CD4-positive, alpha-beta T cell treated with Interferon alpha-2 for 1 hour (primary cell): ENCODE measurements at places on chromosomes 4 and X.
A peak's percentile ranks its signal among the peaks of the same experiment; 100 is the strongest.

DNA sequence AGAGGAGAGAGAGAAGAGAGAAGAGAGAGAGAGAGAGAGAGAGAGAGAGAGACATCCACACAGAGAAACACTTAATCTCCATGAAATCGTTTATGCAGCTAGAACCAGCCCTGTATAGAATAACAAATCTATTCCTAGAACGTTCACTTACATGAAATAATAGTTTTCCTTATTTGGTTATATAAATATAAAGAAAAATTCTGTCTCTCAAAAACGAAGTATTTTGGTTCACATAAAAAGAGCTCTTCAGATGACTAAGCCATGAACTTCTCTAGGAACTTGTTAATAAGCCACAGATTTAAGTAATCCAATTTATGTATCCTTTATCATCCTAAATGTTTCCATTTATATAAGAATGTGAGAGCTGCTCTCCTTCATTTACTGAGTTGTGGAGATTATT, 1315.1 kb upstream of the PCDH7 start:
- DNase-seq, result no peak

GRCh38 chrX:13764281-13764680, 29.7 kb downstream of the OFD1 start:
- no peak for DNase-seq

GRCh38 chr4:180674619-180675358, 1568.4 kb upstream of the TENM3 start:
- DNase-seq, result no peak

- no peak for DNase-seq
These were observed 70.1 kb upstream of the ENPP6 start for GRCh38 chr4:184287697-184288255.

GRCh38 chrX:153352858-153353257, 18.9 kb downstream of the ZNF275 start:
- DNase-seq, result no peak

- DNase-seq, result no peak
These were observed 135.6 kb upstream of the EPHA5 start for GRCh38 chr4:65805936-65806335.

- DNase-seq, result no peak
These were observed 79.5 kb downstream of the MAGEB5 start for GRCh38 chrX:26295425-26295824.

- DNase-seq, result no peak
These were observed 154.0 kb downstream of the EVC2 start for GRCh38 chr4:5554376-5554775.

DNA sequence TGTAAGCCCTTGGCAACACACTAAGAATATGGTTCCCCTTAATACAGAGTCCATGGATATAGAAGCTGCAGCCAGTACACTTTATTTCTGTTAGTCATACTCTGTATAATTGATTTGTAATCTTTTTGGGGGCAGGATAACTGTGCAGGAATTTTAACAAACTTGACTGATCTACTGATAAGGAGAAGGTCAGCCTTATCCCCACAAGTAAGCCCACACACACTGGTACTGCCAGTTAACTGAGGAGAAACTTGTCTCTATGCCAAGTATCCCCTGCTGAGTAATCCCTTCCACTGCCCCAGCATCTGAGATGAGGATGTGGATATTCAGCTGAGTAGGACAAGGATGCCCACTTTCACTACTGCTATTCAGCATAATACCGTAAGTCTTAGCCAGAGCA, 154.9 kb upstream of the CXXC4 start:
- DNase-seq, result no peak

DNA sequence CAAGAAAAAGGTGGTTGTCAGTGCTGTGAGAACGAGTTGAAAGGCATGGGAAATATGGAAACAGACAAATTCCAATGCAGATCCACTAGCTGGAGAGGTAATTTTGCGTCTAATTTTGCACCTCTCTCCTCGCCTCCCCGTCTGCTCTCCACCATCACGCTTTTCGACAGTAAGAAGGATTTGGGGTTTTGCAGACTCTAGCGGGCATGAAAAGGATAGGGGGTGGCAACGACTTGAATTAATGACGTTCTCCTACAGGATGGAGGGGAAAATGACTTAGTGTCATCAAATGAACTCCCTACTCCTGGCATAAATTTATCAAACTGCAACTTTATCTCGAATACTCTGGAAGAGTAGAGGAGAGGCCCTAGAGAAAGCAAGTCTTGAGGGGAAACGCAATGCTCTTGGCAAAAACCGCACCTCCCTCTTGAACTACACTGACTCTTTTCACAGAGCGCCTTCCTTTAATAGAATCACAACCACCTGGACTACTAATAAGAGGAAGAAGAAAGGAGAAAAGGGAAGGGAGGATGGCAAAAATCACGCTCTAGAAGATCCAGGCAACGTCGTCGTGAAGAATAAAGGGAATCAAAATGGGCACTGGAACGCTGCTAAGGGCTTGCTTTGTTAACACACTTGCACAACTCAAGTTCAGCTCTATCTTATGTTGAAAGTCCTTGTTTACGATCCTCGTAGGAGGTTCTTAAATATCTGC, 871 bp upstream of the SLITRK2 start:
- DNase-seq, result no peak

DNA sequence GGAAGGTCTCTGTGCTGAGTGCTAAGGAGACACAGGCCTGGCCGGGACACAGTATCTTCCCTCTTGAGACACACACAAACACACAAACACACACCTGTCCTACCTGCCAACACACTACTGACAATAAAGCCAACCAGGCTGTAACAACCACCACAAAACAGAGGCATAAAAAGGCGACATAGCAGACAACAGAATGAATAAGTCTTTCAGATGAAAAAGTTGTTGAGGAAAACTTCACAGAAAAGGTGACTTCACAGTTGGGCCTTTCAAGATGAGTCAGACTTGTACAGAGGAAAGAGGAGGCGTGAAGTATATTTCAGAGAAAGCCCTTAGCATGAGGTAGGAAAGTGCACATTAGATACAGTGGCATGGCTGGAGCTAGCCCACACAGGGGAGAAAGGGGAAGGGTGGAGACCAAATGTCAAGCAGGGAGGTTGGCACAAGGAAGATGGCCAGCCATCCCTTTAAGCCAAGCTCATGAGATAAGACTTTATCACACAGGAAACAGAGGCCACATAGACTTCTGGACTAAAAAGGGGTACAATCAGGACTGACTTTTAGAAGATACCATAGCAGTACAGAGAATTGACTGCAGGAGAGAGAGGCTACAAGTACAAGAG, 54.0 kb downstream of the SLC9A7 start:
- peak; percentile 3 for DNase-seq

DNA sequence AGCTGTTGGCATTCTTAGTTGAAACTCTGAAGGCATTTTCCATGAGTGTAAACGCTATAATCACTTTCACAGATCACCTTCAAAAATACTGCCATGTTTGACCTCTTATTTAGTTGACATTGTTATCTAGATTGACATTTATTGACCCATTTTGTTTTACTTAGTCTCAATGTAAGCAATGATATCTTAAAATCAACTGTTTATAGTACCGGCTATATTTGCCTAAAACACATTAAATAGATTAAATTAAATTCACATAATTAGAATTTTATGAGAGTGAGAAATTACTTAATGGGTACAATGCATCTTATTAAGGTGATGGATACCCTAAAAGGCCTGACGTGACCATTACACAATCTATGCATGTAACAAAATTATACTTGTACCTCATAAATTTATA, 517.7 kb upstream of the FTHL17 start:
- no peak for DNase-seq

- DNase-seq, result no peak
These were observed 83.1 kb upstream of the ARSJ start for GRCh38 chr4:114062499-114062898.

- DNase-seq, result peak; percentile 44
These were observed at the start of gene SPIN3 for GRCh38 chrX:56995271-56995994. Gene SPIN3 (minus strand): TSS chrX:56995541. CDS start chrX:56994947, 594 bp downstream.

- DNase-seq, result no peak
These were observed 121.9 kb downstream of the RBMX2 start for GRCh38 chrX:130523460-130524394.

DNA sequence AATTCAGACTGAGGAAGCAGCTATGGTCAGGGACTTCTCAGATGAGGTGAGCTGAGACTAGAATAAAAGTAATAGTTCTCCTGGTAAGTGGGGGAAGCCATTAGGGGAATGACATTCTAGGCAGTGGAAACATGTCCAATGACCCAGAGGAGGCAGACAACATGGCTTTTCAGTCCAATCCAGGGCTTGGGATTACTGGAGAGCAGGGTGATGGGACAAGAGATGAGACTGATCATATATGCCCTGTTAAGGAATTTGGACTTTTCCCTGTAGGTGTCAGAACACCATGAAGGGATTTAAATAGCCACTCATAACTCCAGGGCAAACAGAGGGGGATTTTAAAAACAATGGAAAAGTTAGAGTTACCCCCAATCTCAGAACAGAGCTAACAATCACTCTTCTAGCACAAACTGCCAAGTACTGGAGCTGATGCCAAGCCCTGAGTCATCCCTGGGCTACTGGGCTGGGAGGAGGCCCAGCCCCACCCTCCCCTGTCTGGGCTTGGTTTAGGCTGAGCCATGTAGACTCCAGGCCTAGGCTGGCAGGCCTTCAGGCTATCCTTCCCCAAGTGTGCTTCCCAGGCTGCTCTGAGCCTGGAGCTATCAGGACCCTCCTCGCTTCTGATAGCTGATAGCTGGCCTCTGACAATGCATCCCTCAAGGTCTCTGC, 22.7 kb upstream of the MSN start:
- peak; percentile 9 for DNase-seq

GRCh38 chrX:129144172-129145038, 378.9 kb downstream of the SMARCA1 start:
- no peak for DNase-seq

DNA sequence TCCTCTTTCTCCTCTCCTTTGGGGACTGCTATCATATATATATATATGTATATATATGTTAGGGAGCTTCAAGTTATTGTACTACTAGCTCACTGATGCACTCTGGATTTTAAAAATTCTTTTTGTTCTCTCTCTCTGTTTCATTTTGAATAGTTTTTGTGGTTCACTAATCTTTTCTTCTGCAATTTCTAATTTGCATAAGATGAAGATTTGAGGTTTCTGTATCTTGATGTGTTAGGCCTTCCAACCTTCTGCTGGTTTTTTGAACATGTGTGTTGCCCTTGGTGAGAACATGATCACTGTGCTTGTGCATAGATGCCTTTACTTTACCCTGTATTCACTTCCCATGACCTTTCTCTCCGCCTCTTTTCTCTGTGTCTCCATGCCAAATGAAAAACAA, 7.8 kb upstream of the ZNF718 start:
- DNase-seq, result no peak

GRCh38 chr4:56619816-56620215, 61.3 kb downstream of the HOPX start:
- no peak for DNase-seq

DNA sequence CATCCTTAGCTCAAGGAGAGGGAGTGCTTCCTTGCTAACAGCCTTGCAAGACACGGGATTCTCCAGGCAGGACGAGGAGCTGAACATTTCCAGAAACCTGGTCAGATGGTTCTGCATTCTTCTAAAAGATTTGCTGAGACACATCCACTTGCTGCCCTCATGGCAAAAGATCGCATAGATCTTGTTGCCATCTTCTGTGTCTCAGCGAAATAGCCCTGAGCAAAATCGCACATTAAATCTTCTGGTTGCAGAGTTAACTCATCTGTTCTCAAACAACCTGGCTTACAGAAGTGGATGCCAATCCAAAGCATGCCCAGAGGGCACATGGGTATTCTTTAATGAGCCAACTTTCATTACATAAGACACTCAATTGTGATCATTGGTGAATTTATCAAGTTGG, 167.5 kb downstream of the PRKX start:
- no peak for DNase-seq

- DNase-seq, result no peak
These were observed 24.3 kb upstream of the PGM2 start for GRCh38 chr4:37802068-37802666.

GRCh38 chrX:9482837-9483236, 18.0 kb downstream of the TBL1X start:
- DNase-seq, result no peak

DNA sequence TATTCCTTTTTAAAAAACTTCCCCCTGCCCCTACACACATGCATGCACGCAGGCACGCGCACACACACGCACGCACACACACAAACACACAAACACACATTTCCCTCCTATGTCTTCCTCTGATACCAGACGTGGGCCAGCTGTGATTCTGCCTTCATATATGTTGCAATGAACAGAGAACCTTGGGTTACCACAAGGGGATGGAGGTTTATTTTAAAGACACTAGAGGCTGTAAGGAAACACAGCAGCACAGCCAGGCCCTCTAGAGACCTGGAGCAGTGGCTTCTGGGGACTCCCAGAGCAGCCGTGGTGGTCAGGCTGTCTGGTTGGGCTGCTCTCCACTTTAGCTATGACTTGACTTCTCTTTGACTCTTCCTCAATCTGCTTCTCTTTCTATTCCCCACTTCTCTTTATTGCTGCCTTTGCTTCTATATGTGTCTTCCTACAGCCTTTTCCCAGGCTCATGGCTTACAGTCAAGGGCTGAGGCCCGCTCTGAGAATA, 3.2 kb upstream of the TLR10 start:
- peak; percentile 40 for DNase-seq

DNA sequence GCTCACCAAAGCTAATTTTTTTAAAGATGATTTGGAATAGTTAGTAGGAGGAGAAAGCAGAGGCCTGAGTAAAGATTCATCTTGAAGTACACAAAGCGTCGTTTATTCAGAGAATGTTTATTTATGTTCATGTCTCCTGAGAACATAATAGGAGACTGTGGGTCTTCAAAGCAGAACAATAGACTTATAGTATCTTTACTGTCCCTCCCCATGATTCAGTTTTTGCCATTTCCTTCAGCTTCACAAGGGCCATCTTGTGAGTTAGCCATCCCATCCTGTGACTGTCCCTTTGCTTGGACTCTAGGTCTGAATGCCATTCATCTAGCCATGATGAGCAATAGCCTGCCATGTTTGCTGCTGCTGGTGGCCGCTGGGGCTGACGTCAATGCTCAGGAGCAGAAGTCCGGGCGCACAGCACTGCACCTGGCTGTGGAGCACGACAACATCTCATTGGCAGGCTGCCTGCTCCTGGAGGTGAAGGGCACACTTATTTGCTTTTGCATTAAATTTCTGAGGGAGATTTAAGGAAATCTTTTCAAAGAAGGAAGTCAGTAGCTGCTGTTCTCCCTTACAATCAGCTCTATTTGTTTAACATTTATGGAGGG, 105.8 kb downstream of the NFKB1 start:
- DNase-seq, result no peak

GRCh38 chrX:73668779-73669178, 105.8 kb downstream of the CHIC1 start:
- no peak for DNase-seq

DNA sequence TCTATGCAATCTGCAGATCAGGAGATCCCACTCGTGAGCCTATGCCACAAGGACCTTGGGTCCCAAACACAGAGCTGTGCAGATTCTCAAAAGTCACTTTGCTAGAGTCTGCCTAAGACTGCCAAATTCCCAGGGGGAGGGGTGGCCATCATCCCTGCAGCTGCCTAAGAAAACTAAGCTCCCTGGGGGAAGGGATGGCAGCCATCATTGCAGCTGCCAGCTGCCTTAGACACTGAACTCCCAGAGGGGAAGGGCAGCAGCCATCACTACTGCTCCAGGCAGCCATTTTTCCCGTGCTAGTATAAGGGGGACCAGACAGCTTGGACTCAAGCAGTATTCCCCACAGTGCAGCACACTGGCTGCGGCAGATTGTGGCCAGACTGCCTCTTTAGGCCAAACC, 156.9 kb downstream of the NKX6-1 start:
- no peak for DNase-seq

GRCh38 chrX:63275127-63275526, 76.0 kb downstream of the SPIN4 start:
- DNase-seq, result no peak
